ENCODE measurements at places on chromosomes 6 and 20. TPM values are rescaled to one million over a fixed set of nuclear protein-coding genes. Genes with fewer than 3 reads are reported as not detected.

DNA sequence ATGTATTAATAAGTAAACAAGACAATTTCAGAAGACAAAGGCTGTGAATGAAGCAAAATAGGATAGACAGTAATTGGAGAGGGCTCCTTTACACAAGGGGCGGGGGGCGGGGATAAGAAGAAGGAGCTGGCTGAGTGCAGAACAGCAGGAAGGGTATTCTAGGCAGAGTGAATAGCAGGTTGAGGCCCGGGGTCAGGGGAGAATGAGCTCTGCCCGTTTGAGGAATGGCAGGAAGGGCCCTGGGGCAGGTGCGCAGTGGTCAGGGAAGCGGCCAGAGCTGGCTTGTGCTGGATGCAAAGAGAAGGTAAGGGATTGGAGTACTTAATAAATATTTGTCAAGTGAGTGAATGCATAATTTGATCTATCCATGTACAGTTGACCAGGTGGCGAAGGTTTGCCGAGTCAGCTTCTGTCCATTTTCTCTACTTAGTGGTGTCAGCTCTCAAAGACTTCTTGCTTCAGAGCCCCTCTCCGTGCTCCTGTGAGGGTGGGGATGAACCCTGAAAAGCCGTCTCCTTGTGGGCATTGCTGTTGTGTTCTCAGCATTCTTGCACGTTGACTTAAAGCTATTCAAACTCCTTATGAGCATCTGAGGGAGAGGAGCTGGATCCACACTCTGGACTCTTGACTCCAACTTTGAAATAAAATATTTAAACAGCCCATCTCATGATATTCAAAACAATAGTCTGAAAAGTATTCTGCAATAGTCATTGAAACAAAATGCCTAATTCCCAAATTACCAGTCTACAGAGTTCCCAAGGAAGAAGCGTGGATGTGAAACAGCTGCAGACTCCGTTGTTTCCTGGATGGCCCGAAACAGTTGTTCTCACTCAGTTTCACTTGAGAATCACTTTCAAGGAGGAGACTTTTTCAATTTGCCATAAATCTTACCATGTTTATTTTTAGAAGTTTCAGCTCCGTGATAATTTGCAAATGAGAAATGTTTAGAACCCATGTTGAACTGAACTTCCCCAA, 105.1 kb downstream of the EDN3 start:
- DNase-seq: no peak

- DNase-seq: no peak
These were observed 189.8 kb upstream of the CEP162 start for GRCh38 chr6:84417260-84417659.

- DNase-seq: no peak
These were observed 295.0 kb upstream of the PRDM1 start for GRCh38 chr6:105791179-105791578.

DNA sequence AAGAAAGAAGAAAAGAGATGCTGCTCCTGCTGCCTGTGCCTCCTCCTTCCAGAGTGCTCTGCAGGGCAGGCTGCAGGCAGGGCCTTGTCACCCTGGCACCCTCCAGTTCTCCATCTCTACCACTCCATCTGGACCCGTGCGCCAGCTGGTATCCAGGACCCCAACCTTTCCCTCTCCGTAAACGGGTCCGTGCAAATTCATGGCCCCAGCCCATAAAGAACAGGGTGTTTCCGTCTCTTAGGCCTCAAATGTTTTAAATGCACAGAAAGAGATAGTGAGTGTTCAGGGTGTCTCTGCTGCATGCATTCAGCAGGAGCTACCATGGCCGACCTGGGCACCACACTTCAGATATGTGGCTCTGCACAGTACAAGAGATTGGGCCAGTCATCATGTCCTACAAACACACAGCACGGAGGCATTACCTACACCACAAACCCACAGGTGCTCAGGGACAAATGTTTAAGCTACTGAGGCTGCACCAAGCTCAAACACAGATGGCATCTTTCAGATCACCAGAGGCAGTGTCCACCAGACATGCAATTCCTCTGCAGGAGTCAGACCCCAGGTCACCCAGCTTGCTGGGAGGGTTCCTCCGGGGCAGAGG, 258.1 kb downstream of the DLL1 start:
- DNase-seq: peak; percentile 5

DNA sequence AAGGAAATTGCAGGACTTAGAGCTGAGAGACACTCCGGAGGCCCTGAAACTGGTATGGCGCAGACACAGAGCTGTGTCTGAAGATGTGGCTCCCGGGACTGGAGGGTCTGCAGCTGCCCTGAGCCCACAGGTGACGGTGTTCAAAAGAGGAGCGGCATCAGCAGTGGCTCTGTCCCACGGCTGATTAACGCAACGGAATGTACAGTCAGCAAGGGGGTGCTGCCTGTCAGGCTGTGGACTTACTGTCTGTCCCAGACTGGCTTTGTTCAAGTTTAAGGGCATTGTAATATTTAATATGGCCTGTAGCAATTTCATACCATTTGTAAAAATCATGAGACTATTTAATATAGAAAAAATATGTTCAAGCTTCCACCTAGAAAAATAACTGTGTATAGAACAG, 228.0 kb upstream of the TAB2 start:
- DNase-seq: no peak

DNA sequence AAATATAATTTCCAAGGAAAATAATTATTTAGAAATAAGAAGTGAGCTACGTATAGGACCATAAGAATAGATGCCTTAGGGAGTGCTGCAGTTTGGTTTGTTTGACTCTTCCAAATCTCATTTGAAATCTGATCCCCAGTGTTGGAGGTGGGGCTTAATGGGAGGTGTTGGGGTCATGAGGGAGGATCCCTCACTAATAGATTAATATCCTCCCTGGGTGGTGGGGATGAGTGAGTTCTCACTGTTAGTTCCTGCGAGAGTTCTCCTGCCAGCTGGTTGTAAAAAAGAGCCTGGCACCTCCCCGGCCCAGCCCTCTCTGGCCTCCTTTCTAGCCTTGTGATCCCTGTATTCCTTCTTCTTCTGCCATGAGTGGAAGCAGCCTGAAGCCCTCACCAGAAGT, 69.3 kb downstream of the RCAN2 start:
- DNase-seq: no peak

DNA sequence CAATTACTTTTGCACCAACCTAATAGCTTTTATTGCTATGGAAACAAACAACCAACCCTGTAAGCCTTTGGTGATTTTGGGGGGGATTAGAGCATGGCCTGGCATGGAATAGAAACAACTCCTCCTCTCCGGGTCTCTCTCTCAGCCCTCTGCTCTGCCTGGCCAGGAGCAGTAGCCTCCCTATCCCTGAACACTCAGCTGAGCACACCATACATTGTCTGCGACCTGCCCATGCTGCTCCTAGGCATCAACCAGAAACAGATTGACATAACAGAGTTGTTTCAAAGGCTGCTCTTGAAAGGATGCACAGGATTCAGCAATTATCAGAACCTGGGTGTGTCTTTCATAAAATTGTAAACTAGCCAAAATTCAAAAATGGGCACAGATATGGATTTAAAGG, 29.8 kb upstream of the SMIM28 start:
- no peak for DNase-seq

DNA sequence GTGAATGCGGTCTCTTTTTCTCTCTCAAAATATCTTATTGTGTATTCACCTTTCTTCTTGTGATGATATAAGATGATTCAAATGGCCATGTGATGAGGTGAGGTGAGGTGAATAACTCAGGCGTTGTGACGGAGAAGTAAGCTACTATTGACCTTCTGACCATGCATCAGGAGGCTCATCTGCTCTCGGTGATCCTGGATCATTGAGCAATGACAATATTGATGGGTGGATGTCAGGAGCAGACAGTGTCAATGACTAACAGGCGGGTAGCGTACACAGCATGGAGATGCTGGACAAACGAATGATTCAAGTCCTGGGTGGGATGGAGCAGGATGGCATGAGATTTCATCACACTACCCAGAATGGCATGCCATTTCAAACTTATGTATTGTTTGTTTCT, 119.6 kb downstream of the PXDC1 start:
- DNase-seq: no peak

DNA sequence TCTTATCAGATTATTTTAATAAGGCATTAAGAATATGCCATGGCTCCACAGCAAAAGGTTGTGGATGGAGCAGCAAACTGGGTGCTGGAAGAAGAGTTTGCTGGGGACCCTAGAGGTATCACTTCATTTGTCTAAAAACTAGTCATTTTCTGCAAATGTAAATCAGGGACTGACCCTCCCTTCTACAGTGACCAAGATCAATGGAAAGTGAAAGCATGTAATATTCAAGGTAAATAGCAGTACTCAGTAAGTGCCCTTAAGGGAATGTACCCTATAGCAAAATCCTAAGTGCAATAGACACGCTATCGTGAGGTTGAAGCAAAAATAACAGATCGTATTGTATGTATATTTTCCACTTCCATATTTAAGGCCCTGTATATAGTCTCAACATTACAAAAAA, 38.7 kb downstream of the TRDN start:
- no peak for DNase-seq

DNA sequence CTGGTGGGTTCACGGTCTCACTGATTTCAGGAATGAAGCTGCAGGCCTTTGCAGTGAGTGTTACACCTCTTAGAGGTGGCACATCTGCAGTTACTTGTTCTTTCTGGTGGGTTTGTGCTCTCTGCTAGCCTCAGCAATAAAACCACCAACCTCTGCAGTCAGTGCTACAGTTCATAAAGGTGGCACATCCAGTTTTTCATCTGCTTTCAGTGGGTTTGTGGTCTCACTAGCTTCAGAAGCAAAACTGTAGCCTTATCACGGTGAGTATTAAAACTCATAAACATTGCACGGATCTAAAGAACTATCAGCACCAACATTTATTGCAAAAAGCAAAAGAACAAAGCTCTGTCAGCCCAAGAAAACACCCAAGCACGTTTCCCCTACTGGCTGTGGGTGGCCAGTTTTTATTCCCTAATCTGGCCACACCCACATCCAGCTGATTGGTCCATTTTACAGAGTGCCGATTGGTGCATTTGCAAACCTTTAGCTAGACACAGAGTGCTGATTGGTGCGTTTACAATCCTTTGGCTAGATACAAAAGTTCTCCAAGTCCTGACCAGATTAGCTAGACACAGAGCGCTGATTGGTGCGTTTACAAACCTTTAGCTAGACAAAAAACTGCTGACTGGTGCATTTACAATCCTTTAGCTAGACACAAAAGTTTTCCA, 3.4 kb upstream of the TMEM14C start:
- DNase-seq: no peak

GRCh38 chr20:11686195-11686594, 231.5 kb upstream of the BTBD3 start:
- no peak for DNase-seq

EMILIN3 gene
- 4.1 TPM for total RNA-seq

AVP gene
- total RNA-seq: not detected

CCN2 gene
- 104 TPM for total RNA-seq

RIPK1 gene
- total RNA-seq: 29.2 TPM

DEFB132 gene
- total RNA-seq: not detected
